ENCODE measurements at places on chromosomes 13 and 19.

- DNase-seq: peak; percentile 83
Measured at GRCh38 chr19:48660852-48661710, 11.7 kb downstream of the NTN5 start.

DNA sequence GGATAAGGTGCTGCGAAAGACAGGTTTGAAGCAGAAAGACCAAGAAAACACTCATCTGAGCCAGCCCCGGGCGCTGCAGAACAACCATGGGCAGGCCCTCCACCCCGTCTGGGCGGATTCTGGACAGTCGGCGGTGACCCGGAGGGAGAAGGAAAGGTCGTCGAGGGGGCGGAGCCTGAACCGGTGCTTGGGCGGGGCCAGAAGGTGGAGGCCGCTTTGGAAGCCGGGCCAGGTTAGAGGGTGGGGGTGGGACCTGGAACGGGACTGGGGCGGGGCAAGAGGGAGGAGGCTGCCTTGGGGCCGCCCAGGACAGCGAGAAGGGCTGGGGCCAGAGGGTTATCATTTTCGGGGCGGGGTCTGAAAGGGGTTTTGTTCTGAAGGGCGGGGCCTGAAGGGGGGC, 5.0 kb upstream of the ZNF765 start:
- DNase-seq: no peak

DNA sequence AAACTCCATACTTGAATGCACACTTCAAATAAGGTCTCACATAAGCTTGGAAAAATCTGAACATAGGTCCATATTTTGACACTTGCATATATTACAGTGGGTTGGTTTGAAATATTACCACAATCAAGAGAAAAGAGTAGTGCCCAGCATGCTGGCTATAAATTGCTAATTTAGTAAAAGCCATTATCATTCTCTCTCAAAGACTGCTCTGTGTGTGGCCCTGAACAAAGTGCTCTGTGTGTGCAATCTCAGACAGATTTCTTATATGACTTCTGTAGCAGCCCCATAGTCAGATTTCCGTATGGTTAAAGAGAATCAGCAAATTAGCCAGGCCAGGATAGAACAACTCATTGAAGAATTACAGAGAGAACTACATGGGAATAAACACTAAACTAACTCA, 78.2 kb downstream of the LIG4 start:
- DNase-seq: no peak

GRCh38 chr13:33994826-33995502, 177.0 kb downstream of the RFC3 start:
- peak; percentile 13 for DNase-seq

GRCh38 chr13:24557081-24557480, 44.5 kb upstream of the PARP4 start:
- no peak for DNase-seq

DNA sequence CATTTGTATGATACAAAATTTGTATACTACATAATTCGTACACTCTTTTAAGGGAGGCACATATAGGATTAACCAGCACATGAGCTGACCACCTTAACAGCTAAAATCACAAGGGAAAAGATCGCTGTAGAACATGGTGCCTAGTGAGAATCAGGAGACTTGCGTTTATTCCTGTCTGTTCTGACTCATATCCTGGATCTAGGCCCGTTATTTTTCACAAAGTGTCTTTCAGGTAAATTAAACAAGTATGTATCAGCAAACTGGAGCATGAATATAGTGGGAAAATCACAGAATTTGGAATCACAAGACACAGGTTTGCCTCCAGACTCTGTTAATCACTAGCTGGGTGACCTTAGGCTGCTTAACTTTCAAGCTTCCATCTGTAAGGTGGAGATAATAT, 47.5 kb upstream of the ESD start:
- peak; percentile 21 for DNase-seq

GRCh38 chr19:5204212-5204611, 136.4 kb downstream of the PTPRS start:
- DNase-seq: no peak

DNA sequence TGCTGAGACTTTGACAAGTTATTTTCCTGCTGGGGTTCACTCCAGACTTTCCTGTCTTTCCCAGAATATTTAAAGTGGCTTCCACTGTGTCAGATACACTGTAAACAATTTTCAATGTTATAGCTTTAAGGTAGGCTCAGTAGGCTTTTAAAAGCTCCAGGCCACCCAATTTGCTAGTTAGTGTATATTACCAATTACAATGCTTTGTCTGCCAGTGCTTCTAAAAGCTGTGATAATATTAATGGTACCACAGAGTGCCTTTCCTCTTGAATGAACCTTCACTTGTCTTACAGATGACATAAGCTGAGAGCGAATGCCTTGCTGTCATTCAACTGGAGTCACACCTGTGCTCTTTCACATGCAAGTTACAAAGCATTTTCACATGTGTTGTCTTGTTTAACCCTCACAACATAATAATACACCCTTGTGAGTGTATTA, 239.7 kb upstream of the HTR2A start:
- no peak for DNase-seq

GRCh38 chr19:1841209-1841924, 6.9 kb downstream of the REXO1 start:
- no peak for DNase-seq

DNA sequence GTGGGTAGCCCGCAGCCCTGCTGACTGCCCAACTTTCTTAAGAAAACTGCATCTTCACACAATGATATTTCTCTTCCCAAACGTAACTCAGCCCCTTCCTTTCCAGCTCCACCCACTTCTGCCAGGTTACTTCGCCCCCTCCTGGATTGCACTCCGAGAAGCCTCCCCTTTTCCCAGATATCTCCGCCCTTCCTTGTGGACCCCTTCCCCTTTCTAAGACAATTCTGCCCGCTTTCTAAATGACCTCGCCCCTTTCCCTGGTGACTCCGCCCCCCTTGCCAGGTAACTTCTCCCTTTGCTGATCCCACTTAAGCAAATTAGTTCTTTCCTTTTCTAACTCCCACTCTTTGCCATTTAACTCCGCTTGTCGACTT, 2.6 kb downstream of the VSIG10L start:
- no peak for DNase-seq

GRCh38 chr13:44904967-44905366, 84.3 kb downstream of the NUFIP1 start:
- peak; percentile 60 for DNase-seq

- no peak for DNase-seq
Measured at GRCh38 chr13:85549819-85550218, 249.4 kb downstream of the SLITRK6 start.

- DNase-seq: peak; percentile 46
Measured at GRCh38 chr19:23542562-23542961, 144.4 kb downstream of the ZNF675 start.

DNA sequence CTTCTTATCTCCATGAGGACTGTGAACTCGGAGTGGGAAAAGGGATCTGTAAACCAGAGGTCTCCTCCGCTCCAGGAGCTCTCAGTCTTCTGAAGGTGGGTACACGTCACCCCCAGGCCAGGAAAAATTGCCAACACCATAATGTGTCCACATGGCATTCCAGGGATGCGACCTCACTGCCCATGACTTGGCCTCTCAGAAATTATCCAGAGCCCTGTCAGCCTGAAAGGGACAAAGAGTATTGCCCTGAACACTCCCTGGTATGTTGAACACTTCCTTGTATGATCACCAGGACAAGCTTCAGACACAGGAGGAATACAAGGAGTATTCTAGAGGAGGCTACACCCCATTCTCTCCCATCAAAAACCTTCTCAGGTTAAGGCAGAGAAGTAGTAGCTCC, 81.0 kb upstream of the SLC7A1 start:
- DNase-seq: peak; percentile 58

DNA sequence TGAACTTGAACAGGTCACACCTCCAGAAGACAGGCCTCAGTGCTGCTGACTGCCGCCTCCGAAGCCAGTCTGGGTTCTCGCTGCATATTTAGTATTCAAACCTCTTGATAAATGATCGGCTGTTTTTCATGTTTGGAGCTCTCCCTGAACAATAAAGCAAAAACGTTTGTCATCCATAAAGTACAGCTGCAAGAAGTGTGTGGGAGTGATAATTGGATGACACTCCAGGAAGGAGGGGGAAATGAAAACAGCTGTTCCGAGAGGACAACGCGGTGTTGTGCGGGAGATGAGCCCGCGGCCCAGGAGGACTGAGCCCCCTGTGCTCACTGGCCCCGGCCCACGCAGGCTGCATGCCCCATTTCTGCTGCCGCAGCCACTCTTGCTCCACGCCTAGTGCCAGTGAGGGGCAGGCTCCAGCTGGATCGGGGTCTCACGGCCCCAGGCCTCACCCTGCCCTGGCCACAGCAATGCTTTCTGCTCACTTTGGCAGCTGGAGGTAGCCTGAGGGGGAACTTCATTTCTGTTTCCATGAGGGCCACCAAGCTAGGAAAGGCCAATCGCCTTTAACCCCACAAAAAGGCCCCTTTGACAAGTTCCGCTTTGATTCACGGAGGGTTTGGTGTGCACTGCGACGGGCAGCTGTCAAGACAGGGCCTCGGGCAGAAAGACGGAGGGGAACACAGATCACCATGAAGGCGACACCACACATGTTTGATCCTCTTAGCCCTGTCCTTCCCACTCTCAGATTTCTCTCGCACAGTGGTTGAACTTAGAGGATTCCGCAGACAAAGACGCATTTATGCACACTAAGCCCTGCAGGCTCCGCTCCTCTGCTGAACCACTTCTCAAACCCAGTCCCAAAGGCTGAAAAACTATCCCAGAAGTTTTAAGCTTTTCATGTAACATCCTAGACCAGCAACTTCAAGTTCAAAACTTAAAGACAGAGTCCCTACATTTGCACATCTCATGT, 537.6 kb downstream of the EFNB2 start:
- DNase-seq: no peak

GRCh38 chr19:47615714-47616113, 6.8 kb downstream of the BICRA start:
- no peak for DNase-seq

DNA sequence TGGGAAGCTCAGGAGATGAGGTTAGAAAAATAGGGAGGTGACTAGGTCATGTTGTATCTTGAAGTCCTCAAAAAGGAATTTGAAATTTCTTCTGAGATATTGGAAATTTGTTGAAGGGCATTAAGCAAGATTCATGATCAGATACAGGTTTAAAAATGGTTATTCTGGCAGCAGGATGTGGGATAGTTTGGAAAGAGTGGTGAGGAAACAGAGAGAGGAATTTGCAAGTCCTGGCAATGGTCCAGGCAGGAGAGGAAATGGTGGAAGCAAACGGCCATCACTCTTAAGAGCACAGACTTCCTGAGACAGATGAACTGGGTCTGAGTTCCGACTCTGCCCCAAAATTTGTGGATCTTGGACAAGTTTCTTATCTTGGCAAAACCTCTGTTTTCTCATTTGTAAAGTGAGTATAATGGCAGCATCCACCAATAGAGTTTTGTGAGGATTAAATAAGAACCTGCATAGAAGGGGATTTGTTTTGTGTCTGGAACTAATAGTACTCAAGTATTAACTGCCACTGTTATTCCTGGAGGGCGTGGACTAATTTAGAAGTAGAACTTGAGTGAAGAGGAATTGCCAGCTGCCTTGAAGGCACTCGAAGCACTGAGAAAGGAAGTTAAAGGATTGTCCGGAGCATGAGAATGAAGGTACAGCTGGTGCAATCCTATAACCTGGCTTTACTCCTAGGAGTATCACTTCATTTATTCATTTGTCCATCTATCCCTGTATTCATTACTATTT, 99.6 kb downstream of the CCNA1 start:
- peak; percentile 46 for DNase-seq

GRCh38 chr13:49554387-49554786, 31.0 kb downstream of the RCBTB1 start:
- DNase-seq: no peak

DNA sequence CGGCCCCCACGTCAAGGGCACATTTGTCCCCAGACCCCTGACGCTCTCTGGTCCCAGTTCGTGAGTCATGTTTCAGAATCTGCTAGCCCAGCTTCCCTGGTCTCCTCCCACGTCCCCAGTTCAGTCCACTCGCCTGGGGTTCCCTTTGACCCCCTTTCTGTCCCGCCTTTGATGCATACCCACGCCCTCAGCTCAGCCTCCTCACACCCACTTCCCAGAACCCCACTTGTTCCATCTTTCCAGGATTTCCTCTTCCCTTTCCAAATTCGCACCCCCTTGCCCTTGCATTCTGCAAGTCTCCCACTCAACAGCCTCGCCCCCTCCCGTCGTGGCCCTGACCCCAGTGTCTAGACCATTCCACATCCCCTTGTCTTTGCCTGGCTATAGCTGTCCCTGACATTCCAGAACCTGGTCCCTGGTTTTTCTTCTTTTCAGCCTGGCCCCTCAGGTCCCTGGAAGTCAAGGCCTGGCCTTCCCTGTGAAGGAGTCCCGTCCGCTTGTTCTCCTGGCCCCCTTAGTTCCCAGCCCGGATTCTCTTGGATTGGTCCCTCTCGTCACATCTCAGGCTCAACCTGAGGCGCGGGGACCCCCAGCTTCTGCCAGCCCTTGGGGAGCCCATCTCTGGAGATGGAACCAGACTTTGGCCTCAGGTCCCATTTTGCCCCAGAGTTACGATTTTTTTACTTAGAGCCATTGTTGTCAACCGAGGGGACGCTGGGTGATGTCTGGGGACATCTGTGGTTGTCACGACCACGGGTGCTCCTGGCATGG, 1.3 kb downstream of the NCLN start:
- DNase-seq: no peak

DNA sequence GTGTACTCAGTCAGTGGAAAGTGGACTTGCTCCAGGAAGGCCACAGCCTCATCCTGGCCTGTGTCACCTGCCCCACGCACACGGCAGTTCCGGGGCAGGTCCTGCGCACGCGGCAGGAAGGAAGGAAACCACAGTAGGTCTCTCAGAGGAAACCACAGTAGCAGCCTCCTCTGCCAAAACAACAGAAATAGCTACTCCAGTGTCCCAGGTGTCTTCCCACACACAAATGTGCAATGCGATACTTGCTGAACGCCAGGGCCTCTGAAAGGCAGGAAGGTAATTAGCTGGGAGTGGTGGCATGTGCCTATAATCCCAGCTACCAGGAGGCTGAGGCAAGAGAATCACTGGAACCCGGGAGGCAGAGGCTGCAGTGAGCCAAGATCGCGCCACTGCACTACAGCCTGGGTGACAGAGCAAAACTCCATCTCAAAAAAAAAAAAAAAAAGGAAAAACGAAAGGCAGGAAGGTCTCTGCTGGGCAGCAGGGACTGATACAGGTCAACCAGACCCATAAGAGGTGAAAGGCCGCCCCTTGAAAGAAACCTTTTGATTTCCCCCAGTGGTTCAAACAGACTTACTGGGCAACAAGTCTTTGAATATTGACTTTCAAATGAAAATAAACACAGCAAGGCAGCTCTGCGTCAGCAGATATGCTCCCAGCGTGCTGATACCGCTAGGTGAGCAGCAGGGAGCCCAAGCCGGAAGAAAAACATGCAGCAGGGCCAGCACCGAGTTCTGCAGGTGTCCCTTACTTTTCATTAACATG, 49.5 kb downstream of the CRYL1 start:
- DNase-seq: no peak

- no peak for DNase-seq
Measured at GRCh38 chr13:113734099-113734825, 24.8 kb upstream of the TMEM255B start.

GRCh38 chr19:38190061-38190460, 34.0 kb downstream of the DPF1 start:
- DNase-seq: no peak

- DNase-seq: peak; percentile 88
Measured at GRCh38 chr13:75864718-75865117, 228.6 kb downstream of the LMO7 start.

Measured in epithelial cell of esophagus (primary cell).